ENCODE measurements at places on chromosomes 5 and 9. TPM values are rescaled to one million over a fixed set of nuclear protein-coding genes. Genes with fewer than 3 reads are reported as not detected.

The ARSI gene
- 2.4 TPM for total RNA-seq

The GABRP gene
- not detected for total RNA-seq

The SQSTM1 gene
- 219 TPM for total RNA-seq

The GMCL2 gene
- total RNA-seq = not detected

The PAEP gene
- total RNA-seq = not detected

The HRCT1 gene
- 7.8 TPM for total RNA-seq

The ANKH gene
- total RNA-seq = 97.2 TPM

DNA sequence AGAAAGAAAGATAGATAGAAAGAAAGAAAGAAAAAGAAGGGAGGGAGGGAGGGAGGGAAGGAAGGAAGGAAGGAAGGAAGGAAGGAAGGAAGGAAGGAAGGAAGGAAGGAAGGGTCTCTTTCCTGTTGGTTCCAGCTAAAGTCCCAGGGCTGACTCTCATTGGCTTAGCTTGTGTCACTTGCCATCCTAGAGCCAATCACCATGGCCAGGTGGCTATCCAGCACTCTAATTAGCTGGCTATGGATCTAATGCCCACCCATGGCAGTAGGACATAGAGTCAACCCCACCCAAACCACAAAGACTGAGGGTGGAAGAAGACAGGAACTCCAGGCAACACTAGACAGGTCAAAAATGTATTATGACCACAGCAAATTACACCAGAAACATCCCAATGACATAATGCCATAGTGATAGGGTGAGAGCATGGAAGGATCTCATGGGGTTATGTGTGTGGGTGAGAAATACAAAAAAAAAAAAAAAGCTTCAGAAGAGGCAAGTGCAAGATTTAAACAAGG, 10.8 kb upstream of the CPLX2 start:
- no peaks in the 10 kb centered on the region for H3K36me3 ChIP-seq
- peaks cover 40% of the 10 kb centered on the region for H3K27me3 ChIP-seq
- H3K4me3 ChIP-seq = no peak overlapping the region

GRCh38 chr9:76716085-76716672, 48.1 kb upstream of the PCA3 start:
- no peak overlapping the region for H3K27ac ChIP-seq
- DNase-seq = no peak

- H3K27me3 ChIP-seq = no peaks in the 10 kb centered on the region
- no peak for DNase-seq
- no peak overlapping the region for H3K27ac ChIP-seq
- H3K4me3 ChIP-seq = no peak overlapping the region
Measured at GRCh38 chr9:75830303-75830702, 60.2 kb upstream of the PCSK5 start.

GRCh38 chr9:124522121-124523098, 15.2 kb upstream of the NR5A1 start:
- no peak for DNase-seq
- H3K27me3 ChIP-seq = peaks cover 10% of the 10 kb centered on the region
- H3K36me3 ChIP-seq = peaks cover 4% of the 10 kb centered on the region
- H3K4me1 ChIP-seq = no peaks in the 10 kb centered on the region
- no peak overlapping the region for H3K27ac ChIP-seq
- no peak overlapping the region for H3K4me3 ChIP-seq

DNA sequence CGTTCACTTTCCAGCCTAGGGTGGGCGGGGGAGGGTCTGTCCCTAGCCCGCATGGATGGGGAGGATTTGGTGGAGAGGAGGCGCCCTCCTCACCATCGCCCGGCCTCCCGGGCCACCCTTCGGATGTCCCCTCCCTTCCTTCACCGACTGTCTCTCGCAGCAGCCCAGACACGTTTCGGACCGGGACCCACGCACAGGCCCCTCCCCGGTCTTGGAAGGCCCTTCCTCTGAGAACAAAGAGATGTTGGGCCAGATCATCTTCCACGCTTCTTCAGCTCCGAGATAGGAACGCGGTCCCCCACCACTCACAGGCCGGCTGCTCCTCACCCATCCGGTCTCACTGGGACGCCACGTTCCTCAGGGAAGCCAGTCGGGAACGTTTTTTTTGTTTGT, 640 bp upstream of the DPM2 start:
- peak overlapping the region; percentile 28 for H3K27ac ChIP-seq
- H3K4me3 ChIP-seq = no peak overlapping the region
- no peaks in the 10 kb centered on the region for H3K27me3 ChIP-seq
- peaks cover 13% of the 10 kb centered on the region for H3K36me3 ChIP-seq

GRCh38 chr9:25353783-25354182, 324.5 kb downstream of the TUSC1 start:
- H3K36me3 ChIP-seq = no peaks in the 10 kb centered on the region
- no peaks in the 10 kb centered on the region for H3K4me1 ChIP-seq
- H3K4me3 ChIP-seq = no peak overlapping the region
- H3K27me3 ChIP-seq = no peaks in the 10 kb centered on the region

DNA sequence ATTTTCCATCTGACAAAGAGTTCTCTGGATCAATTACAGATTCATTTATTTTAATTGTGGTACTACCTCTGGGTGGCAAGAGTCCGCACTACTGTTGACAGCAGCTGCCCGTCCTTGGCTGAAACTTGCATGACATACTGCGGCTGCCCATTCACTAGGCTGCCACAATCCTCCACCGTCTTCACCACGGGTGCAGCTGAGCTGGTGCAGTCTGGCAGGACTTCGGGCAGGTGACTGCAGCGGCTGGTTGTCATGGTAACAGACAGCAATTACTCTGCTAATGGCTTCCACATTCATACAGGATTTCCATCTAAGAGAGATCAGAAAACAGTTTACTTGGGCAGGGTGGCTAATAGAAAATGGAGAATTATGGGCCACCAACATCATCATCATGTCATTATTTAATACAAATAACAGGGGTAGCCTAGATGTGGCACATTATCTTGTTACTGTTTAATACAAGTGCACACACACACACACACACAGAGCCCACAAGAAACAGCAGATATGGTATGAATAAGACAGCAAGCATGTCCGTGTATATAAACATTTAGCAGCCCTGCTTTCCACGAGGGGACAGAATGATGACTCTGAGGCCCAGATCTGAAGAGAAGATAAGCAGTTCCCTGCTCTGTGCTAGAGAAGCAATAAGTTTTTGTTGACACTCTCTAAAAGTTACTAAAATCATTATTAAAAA, 112.3 kb downstream of the MARCHF3 start:
- H3K4me1 ChIP-seq = peaks cover 15% of the 10 kb centered on the region
- H3K27ac ChIP-seq = no peak overlapping the region
- H3K4me3 ChIP-seq = no peak overlapping the region
- no peaks in the 10 kb centered on the region for H3K27me3 ChIP-seq

GRCh38 chr5:149358294-149358651, 427 bp downstream of the PCYOX1L start:
- peak overlapping the region; percentile 74 for H3K27ac ChIP-seq
- DNase-seq = no peak
- H3K36me3 ChIP-seq = peaks cover 11% of the 10 kb centered on the region
- peaks cover 12% of the 10 kb centered on the region for H3K4me1 ChIP-seq

GRCh38 chr9:90064971-90065370, 460.2 kb downstream of the GADD45G start:
- H3K4me3 ChIP-seq = no peak overlapping the region
- H3K4me1 ChIP-seq = no peaks in the 10 kb centered on the region
- H3K27me3 ChIP-seq = peaks cover 11% of the 10 kb centered on the region
- no peaks in the 10 kb centered on the region for H3K36me3 ChIP-seq

DNA sequence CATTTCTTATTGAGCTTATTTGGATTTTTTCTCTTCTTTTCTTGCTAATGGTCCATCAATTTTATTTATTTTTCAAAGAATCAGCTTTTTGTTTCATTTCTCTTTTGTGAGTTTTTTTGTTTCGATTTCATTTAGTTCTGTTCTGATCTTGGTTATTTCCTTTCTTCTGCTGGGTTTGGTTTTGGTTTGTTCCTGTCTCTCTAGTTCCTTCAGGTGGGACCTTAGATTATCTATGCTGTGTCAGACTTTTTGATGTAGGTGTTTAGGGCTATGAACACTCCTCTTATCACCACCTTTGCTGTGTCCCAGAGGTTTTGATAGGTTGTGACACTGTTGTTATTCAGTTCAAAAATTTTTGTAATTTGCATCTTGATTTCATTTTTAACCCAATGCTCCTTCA, 119.8 kb downstream of the GABRG2 start:
- DNase-seq = no peak
- no peak overlapping the region for H3K4me3 ChIP-seq
- no peak overlapping the region for H3K27ac ChIP-seq

DNA sequence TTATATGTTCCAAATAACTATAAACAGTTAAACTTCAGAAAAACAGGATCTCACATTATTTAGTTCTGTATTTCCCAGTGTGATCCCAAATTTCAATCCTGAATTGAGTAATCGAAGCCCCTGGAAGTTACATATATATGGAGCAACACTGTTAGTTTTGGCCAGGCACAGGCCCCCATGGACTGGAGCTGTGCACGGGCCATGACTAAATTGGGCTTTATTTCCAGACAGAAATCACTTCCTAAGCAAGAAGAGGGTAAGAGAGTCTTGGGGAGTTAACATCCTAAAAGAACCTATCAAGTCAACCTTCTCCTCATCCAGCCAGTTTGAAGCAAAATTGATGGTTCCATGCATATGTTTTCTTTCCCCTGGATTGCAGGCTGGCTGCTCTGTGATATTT, 393.0 kb downstream of the TMEM167A start:
- no peaks in the 10 kb centered on the region for H3K4me1 ChIP-seq
- no peak for DNase-seq
- H3K4me3 ChIP-seq = no peak overlapping the region

DNA sequence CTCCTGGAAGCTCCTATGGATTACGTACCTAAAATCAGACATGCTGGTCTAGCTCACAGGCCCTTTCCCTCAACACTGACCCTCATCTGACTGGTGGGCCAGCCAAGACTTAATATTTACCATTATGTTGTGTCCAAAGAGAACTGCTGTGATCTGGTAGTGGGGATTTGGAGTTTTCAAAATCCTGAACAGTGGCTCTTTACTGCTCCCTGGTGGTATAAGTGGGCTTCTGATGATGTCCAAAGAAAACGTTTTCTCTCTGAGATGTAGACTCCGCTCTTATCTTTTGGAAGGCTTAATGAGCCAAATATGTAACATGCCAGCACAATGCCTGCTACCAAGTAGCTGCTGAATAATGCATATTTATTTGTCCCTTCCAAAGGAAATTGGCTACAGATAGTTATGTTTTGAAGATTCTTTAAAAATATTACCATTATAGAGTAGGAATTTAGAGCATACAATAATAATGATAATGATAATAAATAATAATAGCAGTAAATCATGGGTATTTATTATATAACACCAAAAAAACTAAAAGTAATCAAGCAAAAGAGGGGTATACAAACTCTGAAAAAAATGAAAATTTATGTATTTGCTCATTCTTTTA, 406.6 kb upstream of the TNC start:
- no peaks in the 10 kb centered on the region for H3K27me3 ChIP-seq
- H3K4me1 ChIP-seq = peaks cover 6% of the 10 kb centered on the region
- DNase-seq = no peak
- H3K4me3 ChIP-seq = no peak overlapping the region

DNA sequence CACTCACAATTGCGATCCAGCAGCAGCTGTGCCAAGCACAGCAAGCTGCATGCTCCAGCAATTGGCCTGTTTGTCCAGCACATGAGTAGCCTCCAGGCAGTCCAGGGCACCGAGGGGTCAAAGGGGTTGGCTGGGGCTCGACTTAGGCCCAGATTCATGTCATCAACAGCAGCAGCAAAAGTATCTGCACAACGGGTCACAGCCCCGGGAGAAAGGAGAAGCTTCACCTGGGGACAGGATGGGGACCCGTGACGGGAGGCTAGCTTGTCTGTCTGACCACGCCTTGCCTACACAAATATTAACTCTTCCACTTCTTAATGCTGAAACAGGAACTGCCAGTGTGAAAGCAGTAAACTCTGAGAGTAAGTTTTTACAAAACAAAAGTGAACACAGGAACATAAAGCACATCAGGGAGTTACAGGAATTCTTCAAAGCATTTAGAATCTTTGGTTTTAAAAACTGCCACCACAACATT, 191.2 kb downstream of the PIK3R1 start:
- peak overlapping the region; percentile 43 for H3K27ac ChIP-seq
- peaks cover 49% of the 10 kb centered on the region for H3K4me1 ChIP-seq
- no peaks in the 10 kb centered on the region for H3K36me3 ChIP-seq
- DNase-seq = no peak
- no peaks in the 10 kb centered on the region for H3K27me3 ChIP-seq

DNA sequence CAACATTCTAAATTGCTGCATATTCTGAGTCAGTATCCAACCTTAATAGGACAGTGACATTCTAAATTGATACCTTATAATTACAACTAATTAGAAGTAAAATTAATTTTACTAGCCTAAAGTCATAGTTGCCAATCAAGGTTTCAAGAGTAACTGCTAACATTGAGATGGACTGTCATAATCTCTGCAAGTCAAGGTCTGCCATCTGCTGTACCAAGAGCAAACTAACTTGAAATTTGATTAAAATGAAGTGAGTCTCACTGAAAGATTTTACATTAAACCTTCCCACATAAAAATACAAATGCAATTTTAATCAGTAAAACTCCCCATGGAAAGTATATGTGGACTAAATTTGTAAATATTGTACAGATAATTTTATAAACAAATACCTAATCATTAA, 235.3 kb downstream of the PRDM9 start:
- no peaks in the 10 kb centered on the region for H3K4me1 ChIP-seq
- no peaks in the 10 kb centered on the region for H3K36me3 ChIP-seq
- H3K27me3 ChIP-seq = no peaks in the 10 kb centered on the region
- DNase-seq = no peak
- no peak overlapping the region for H3K27ac ChIP-seq
- H3K4me3 ChIP-seq = no peak overlapping the region

GRCh38 chr5:135324160-135324559, 74.9 kb downstream of the MACROH2A1 start:
- DNase-seq = no peak
- H3K4me1 ChIP-seq = no peaks in the 10 kb centered on the region
- H3K4me3 ChIP-seq = no peak overlapping the region
- no peak overlapping the region for H3K27ac ChIP-seq
- H3K27me3 ChIP-seq = peaks cover 2% of the 10 kb centered on the region
- H3K36me3 ChIP-seq = peaks cover 2% of the 10 kb centered on the region

DNA sequence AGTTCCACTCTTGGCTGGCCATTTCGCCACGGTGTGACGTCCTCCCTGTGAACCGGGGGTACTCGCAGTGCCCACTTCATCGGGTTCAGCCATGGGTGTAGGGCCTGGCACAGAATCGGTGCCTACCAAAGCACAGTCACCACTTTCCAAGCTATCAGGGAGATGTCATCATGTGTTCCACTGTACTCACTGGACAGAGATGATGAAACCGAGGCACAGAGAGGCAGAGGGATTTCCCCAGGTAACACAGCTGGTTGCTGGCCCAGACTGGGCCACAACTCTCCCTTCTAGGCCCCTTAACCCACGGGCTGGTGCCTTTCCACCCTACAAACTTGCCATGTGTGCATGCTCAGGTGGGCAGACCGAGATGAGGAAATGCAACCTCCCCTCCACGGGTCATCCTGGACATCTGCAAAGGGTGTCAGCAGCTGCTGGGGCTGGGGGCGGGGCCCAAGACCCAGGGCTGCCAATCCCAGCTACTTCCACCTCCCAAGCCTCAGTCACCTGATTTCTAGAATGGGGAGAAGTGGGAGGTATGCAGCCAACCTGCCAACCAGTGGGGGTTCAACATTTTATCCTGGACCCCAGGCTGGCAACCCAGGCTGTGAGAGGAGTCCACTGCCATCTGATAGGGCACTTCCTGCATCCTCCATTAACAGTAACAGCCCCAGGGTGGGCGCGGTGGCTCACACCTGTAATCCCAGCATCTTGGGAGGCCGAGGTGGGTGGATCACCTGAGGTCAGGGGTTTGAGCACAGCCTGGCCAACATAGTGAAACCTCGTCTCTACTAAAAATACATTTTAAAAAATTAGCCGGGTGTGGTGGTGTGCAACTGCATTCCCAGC, 893 bp upstream of the SH2D3C start:
- H3K4me1 ChIP-seq = peaks cover 10% of the 10 kb centered on the region
- no peaks in the 10 kb centered on the region for H3K36me3 ChIP-seq
- no peak overlapping the region for H3K4me3 ChIP-seq
- DNase-seq = no peak
- H3K27ac ChIP-seq = peak overlapping the region; percentile 75

All from chondrocyte (in vitro differentiated cells).